ENCODE measurements at places on chromosomes 2 and 18. TPM values are rescaled to one million over a fixed set of nuclear protein-coding genes. Genes with fewer than 3 reads are reported as not detected.

Gene SCYGR4
- total RNA-seq, result not detected

Gene ZC3H8
- total RNA-seq, result 17.4 TPM

Gene MYO5B
- 0.16 TPM for total RNA-seq

Gene ALLC
- total RNA-seq, result not detected

Gene CNDP2
- 75.6 TPM for total RNA-seq

Gene GATA6
- 22.5 TPM for total RNA-seq

Gene CACNB4
- total RNA-seq, result 4.8 TPM

Gene VAMP8
- 1.7 TPM for total RNA-seq

Gene PLA2R1
- 27.0 TPM for total RNA-seq

Gene VIT
- 2.0 TPM for total RNA-seq

Gene KCNIP3
- 2.9 TPM for total RNA-seq

Gene L3MBTL4
- total RNA-seq, result not detected

Gene SDC1
- total RNA-seq, result 4.6 TPM

Gene TUBB8B
- total RNA-seq, result not detected

Gene LRRC30
- total RNA-seq, result not detected

Gene FBLN7
- 3.2 TPM for total RNA-seq

Gene SERPINB5
- total RNA-seq, result not detected

Gene UGT1A3
- not detected for total RNA-seq

Gene HOXD9
- total RNA-seq, result not detected

Gene SLC5A7
- not detected for total RNA-seq

Gene IL1RN
- 1.1 TPM for total RNA-seq

Gene COL4A4
- total RNA-seq, result 1.1 TPM

Gene CNGA3
- 0.18 TPM for total RNA-seq

Gene CCDC68
- total RNA-seq, result 7.4 TPM

Gene SPDYA
- 6.5 TPM for total RNA-seq

Gene CPO
- not detected for total RNA-seq

Gene OR6B2
- total RNA-seq, result not detected

Gene GRB14
- 6.9 TPM for total RNA-seq

Gene BCL11A
- 0.09 TPM for total RNA-seq

Gene TRABD2A
- total RNA-seq, result 0.33 TPM

Gene TXNDC2
- total RNA-seq, result 0.16 TPM

Gene UPP2
- not detected for total RNA-seq

Gene OSBPL6
- total RNA-seq, result 5.2 TPM

Gene POTEI
- total RNA-seq, result not detected

Gene RPRM
- total RNA-seq, result not detected

Gene UGT1A6
- 0.09 TPM for total RNA-seq
